Stimulated activated CD8-positive, alpha-beta memory T cell treated with anti-CD3 and anti-CD28 coated beads, Interleukin-7, amount 100 ng/mL, for 1 hour (primary cell): ENCODE measurements at places on chromosomes 12 and 14.

- DNase-seq, result no peak
These were observed 160.8 kb upstream of the ALG10B start for GRCh38 chr12:38155526-38156496.

GRCh38 chr14:33250963-33251362 is 312.3 kb downstream of the NPAS3 start:
- no peak for DNase-seq

GRCh38 chr12:88790231-88790630 is 210.0 kb upstream of the KITLG start:
- DNase-seq, result no peak

- DNase-seq, result no peak
These were observed 449.1 kb downstream of the RAD51B start for GRCh38 chr14:68268719-68269118.

DNA sequence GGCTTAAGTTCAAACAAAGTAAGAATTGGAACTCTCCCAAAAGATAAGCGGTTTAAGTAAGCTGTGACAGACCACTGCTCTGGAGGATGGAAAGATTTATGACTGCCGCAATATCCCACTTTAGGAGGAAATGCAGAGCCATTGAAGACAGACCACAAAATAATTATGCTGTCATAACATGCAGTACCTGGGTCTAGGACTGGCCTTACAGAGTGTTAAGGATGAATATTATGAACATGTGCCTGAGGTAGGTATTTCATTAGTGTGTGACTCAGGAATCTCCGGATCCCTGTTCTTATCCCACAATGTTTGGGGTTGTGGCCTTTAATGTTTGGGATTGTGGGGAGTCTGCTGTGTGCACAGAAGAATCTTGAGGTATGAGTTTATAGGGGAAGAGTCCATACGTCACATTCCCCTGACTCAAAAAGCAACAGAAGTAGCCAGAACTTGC is 114.9 kb downstream of the SAMD4A start:
- no peak for DNase-seq

DNA sequence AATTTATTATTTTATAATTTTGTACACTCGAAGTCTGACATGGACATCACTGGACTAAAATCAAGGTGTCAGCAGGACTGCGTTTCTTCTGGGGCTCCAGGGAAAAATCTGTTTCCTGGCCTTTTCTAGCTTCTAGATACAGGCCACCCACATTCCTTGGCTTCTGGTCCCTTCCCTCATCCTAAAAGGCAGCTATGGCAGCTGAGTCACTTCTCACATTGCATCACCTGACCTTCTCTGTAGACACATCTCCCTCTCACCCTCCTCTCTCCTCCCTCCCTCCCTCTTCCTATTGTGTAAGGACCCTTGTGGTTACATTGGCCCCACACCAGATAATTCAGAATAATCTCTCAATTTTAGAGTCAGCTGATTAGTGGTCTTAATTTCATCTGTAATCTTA is 92.4 kb downstream of the RPS6KA5 start:
- no peak for DNase-seq

DNA sequence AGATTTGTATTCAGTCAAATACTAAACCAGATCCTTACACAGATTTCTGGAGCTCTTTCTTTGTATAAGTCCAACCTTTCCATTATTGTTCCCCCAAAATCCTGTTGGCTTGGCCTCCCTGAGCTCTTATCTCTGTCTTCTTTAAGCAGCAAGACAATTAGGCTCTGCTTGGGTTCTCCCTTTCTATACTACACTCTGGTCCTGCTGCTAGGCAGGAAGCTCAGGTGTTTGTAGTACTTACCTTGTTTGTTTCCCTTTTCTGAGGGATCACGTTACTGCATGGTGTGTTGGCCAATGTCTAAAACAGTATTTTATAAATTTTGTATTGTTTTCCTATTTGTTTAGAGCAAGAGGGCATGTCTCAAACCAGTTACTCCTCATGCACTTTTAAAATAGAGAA is 192.9 kb downstream of the PRKD1 start:
- no peak for DNase-seq

- no peak for DNase-seq
These were observed 10.8 kb downstream of the SMIM41 start for GRCh38 chr12:52090291-52090690.

GRCh38 chr14:99968191-99968920 is 96.9 kb upstream of the EVL start:
- no peak for DNase-seq

DNA sequence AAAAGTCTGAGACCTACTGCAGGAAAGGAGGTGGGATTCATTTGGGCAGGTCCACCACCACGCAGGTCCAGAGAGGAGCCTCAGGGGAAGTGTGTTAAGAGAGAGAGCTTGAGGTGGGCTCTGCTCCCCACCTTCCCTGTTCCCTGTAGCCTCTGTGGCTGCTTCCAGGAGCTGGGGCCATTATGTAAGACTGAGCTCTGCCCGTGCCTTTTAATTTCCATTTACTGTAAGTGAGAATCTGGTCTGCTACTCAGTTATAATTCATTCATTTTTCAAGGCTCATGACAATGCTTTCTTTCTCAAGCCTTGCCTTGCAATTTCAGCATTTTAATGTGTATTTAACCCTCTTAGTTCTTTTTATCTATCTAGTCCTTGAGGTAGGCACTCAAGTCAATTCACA is 8.3 kb downstream of the SLC4A8 start:
- no peak for DNase-seq

DNA sequence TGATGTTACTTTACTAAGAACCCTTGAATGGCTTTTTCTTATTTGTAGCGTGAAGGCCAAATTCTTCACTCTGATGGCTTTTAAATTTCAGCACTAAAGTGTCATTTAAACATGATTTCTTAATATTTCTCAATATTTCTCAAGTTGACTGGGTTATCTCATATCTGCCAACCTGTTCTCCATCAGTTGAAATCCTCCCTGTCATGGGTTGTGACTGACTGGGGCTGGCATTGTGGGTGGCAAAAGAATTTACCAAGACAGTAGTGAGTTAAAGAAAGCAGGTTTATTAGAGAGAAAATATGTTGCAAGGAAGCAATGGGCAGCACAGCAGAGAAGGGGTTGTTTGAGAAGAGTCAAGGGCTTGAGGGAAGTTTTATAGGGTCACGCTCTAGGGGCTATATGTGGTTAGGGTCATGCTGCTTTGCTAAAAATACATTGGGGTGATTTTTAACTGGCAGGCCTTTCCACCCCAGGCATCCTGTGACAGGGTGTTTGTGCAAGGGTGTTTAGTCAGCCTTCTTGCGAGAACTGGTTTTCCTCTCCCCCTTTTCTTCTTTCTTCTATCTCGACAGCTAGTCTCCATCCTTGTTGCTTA is 232.8 kb upstream of the SEL1L start:
- no peak for DNase-seq

DNA sequence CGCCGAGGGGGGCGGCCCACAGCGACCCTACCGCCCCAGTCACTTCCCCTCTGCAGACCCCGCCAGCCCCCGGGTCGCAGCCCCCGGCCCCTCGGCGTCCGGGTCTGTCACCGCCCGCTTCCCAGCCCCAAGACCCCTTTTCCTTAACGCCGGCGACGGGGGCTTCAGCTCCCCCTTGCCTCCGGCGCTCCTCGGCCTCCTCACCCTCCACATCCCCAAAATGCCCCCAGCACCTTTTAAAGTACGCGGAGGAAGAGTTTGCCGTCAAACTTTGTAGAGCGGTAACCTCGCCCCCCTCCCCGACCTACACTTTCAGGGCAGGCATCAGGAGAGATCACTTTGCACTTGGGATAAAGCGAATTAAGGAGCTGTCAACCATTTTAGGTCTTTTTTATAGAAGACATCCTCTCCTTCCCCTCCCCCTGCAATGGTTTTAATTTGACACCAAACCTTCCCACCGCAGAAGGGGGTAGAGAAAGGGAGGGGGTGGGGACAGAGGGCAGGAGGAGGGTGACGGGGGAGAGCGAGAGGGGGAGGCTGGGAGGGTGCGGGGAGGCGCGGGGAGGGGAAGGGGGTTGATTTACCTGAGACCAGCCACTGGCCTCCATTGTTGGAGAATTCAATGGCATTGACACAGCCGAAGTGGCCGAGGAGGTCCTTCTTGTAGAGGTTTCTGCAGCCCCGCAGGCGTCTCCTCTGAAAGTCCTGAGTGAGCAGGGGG is 578 bp downstream of the DCAF5 start:
- DNase-seq, result no peak

GRCh38 chr14:21711360-21711961 is 37.8 kb upstream of the OR4E1 start:
- DNase-seq, result no peak

- DNase-seq, result no peak
These were observed 30.9 kb downstream of the NIN start for GRCh38 chr14:50800032-50800431.

DNA sequence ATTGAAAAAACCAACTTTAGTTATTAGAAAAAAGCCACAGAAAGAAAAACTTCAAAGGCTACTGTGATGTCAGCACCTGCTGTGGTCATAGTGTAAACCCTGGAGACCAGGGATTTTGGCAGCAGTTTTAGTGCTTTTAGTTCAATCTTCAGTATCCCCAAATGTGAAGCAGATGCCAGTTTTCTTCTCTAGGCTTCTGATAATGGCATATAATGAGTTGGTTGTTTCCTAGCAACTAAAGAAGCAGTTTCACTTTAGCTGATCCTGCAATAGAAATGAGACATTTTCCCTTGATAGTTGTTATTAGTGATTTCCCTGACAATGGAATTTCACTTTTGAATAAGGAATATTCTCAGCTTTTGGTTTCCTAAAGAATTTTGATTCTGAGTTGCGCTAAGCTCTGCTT is 131.2 kb downstream of the NUBPL start:
- DNase-seq, result no peak

GRCh38 chr14:81234278-81234677 is 13.5 kb upstream of the GTF2A1 start:
- DNase-seq, result no peak

DNA sequence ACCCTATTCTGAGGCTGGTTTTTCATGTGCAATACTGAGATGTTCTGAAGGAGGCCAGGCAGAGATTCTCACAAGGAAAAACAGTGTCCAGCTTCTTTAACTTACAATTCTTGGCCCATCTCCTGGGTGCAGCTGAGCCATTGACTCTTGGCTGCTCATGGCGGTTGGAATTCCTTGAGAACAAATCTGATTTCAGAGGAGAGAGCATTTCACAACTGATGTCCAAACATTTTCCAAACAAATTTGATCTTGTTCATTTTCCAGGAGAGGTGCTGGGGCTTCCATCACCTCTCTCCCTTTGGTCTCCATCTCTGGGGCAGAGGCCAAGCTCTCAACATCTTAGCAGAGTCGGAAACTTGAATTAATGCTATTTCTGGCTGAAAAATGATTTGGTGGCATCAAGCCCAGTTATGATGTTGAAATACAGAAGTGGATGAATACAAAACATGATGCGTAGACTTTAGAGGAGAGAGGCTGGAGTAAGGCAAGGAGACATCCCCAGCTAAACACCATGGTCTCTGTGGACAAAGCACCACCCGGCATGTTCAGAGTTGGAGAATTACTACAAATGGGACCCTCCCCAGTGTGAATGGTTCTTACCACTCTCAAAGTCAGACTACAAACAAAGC is 593.0 kb downstream of the VRK1 start:
- no peak for DNase-seq

DNA sequence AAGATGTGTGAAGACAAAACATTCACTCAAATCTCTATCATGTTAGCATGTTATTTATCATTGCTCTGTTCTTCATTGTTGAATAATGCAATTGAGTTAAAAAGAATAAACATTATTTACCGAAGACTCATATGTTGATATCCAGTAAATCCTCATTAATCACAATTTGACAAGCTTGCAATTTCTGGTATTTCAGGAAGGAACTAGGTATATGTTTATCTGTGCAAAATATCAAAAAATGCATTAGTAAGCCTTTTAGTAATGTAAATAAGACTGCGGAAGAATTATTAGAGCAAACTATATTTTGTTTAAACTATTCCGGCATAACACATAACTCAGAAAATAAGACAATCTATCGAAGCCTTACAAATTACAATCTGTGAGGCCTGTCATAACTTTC is 222.7 kb upstream of the NOVA1 start:
- no peak for DNase-seq

DNA sequence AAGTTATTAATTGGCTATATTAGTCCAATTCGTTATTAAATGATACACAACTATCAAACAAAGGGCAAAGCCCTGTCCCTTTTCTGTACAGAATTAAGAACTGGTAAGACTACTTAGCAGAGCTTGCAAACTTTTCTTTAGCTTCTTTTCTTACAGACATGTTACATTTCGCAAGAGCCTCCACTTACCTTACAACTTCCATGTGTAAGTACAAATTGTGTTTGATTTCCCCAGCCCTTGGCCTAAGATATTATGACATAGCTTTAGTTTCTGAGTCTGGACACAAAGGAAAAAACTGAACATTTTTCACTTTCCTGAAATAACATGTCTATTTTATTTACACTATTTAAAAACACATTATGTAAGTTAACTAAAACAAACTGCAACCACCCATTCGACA is 1.7 kb downstream of the ATF7 start:
- no peak for DNase-seq

DNA sequence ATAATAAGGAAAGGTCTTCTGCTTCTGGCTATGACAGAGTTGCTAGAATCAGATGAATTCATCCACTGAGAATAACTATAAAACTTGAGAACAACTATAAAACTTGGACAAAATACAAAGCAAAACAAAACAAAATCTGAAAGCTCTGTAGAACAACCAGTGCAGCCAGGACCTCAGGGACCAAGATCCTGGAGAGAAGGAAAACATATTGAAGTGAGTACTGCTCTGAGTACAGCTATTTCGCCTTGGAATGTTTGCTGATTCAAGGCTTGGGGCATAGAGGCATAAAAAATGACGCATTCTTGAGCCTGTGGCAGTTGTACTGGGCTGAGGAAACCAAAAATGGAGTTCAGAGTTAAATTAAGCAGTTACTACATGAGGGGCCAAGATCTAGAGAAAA is 21.7 kb downstream of the FOXA1 start:
- DNase-seq, result no peak

- no peak for DNase-seq
These were observed 66.8 kb downstream of the FGD6 start for GRCh38 chr12:95150501-95150900.

DNA sequence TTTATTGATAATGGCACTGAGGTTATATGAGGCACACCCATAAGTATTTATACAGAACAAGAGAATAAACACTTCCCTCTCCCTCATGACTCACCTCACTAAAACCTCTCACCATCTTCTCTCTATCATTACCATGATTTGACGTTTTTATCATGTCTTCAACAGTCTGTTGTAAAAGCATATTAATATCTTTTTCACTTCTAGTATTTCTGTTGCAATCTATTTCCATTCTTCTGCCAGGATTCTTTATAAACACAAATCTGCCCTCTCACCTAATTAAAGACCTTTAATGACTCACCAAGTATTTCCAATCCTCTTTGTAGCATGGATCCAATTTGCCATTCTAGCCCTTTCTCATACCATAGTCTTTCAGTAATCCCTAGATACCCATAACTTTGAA is 527.7 kb downstream of the SLC16A7 start:
- DNase-seq, result no peak

- DNase-seq, result no peak
These were observed 115.3 kb upstream of the PLEKHA5 start for GRCh38 chr12:19014240-19014639.
